ENCODE measurements at places on chromosomes 6 and 20. TPM values are rescaled to one million over a fixed set of nuclear protein-coding genes. Genes with fewer than 3 reads are reported as not detected.

Gene TP53INP2
- 30.6 TPM for polyA plus RNA-seq

Gene KIF25
- not detected for polyA plus RNA-seq

Gene CCN6
- polyA plus RNA-seq, result 0.28 TPM

Gene CGA
- polyA plus RNA-seq, result not detected

Gene HMGN3
- 74.0 TPM for polyA plus RNA-seq

Gene FARS2
- polyA plus RNA-seq, result 8.1 TPM

Gene POPDC3
- 0.54 TPM for polyA plus RNA-seq

Gene MAP1LC3A
- 35.0 TPM for polyA plus RNA-seq

Gene SIRPG
- polyA plus RNA-seq, result 0.89 TPM

Gene ZNF831
- polyA plus RNA-seq, result under 0.01 TPM

Gene SYCP2L
- 0.40 TPM for polyA plus RNA-seq

Gene TINAG
- polyA plus RNA-seq, result 23.3 TPM

Gene ISM1
- polyA plus RNA-seq, result not detected

Gene RHAG
- polyA plus RNA-seq, result not detected

Gene ANKEF1
- 3.0 TPM for polyA plus RNA-seq

Gene OR2H2
- not detected for polyA plus RNA-seq

Gene VPS52
- 23.8 TPM for polyA plus RNA-seq

Gene NSFL1C
- 45.7 TPM for polyA plus RNA-seq

Gene UFL1
- 11.9 TPM for polyA plus RNA-seq

Gene FLRT3
- polyA plus RNA-seq, result 62.5 TPM

Gene COQ3
- 14.6 TPM for polyA plus RNA-seq

Gene C6orf15
- not detected for polyA plus RNA-seq

Gene WFDC5
- polyA plus RNA-seq, result not detected

Gene UBR2
- 24.2 TPM for polyA plus RNA-seq

Gene PDYN
- not detected for polyA plus RNA-seq

Gene CDH4
- polyA plus RNA-seq, result 0.27 TPM

Gene RSPO4
- polyA plus RNA-seq, result not detected

Gene FAM83C
- not detected for polyA plus RNA-seq

Gene OTOR
- polyA plus RNA-seq, result not detected

Gene BPIFB4
- polyA plus RNA-seq, result not detected

Gene PRKN
- 0.27 TPM for polyA plus RNA-seq

Gene SLC17A1
- 0.07 TPM for polyA plus RNA-seq

Gene PLAGL1
- 2.9 TPM for polyA plus RNA-seq

Gene CFB
- 89.0 TPM for polyA plus RNA-seq

Gene FNDC1
- polyA plus RNA-seq, result not detected

Gene SNRNP48
- 7.3 TPM for polyA plus RNA-seq

Gene NEURL2
- polyA plus RNA-seq, result 4.2 TPM

Gene ITPR3
- 62.7 TPM for polyA plus RNA-seq

Gene TRAM2
- polyA plus RNA-seq, result 13.8 TPM

Gene ARHGAP40
- polyA plus RNA-seq, result not detected

Gene HLA-F
- polyA plus RNA-seq, result 564 TPM

Gene TREM1
- 0.04 TPM for polyA plus RNA-seq

Gene SAMD5
- polyA plus RNA-seq, result 2.2 TPM

Gene PLEKHG1
- polyA plus RNA-seq, result 3.0 TPM

Gene EEF1E1
- 16.8 TPM for polyA plus RNA-seq

Gene LY86
- polyA plus RNA-seq, result not detected

Gene GPR6
- polyA plus RNA-seq, result not detected

Gene DPPA5
- not detected for polyA plus RNA-seq

Gene HLA-DRB1
- 217 TPM for polyA plus RNA-seq

Gene BHLHE23
- not detected for polyA plus RNA-seq
